Vagina (tissue), 2 donors: ENCODE measurements at places on chromosomes 3 and 15.
A peak's percentile ranks its signal among the peaks of the same experiment; 100 is the strongest.

- no peak overlapping the region for H3K4me3 ChIP-seq
- no peak for DNase-seq
- H3K27me3 ChIP-seq = no peaks in the 10 kb centered on the region
- H3K36me3 ChIP-seq = no peaks in the 10 kb centered on the region
- peaks cover 32% of the 10 kb centered on the region for H3K4me1 ChIP-seq
Observed at GRCh38 chr3:15820911-15821310, 23.1 kb upstream of the ANKRD28 start.

DNA sequence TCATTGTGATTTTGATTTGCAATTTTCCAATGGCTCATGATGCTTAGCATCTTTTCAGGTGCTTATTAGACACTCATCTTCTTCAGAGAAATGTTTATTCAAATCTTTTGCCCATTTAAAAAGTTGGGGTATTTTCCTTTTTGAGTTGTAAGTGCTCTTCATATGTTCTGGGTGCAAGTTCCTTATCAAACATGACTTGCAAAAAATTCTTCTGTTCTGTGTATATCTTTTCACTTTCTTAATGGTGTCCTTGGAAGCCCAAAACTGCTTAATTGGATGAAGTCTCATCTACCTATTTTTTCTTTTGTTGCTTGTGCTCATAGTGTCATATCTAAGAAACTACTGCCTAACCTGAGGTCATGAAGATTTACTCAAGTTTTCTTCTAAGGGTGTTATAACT lies 332.8 kb downstream of the PLCL2 start:
- no peak overlapping the region for H3K27ac ChIP-seq
- H3K4me1 ChIP-seq = no peaks in the 10 kb centered on the region
- no peaks in the 10 kb centered on the region for H3K27me3 ChIP-seq
- DNase-seq = no peak
- H3K36me3 ChIP-seq = no peaks in the 10 kb centered on the region

DNA sequence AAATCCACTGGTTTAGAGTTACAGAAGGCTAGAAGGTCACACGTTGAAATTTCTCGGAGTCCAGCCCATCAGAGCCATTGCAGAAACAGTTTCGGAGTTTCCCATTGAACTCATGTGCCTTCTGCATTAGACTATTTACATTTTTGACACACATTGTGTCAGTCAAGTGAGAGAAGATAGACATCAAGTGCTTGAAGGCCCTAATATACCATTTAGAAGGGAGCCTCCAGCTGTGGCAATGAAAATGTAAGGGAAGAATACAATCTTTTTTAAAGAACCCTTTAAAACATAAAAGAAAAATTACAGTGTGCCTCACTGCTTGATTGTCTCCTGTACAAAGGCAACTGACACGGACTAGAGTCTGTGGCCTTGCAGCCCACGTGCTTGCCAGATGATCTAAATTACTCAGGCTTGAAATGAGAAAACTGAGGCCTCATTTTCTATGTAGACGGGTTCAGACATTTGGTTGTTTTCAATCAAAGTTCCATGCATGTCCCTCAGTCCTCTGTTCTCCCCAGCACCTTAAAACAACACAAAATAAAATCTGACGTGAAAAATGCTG lies 650.5 kb downstream of the ROBO2 start:
- no peak overlapping the region for H3K27ac ChIP-seq
- H3K4me1 ChIP-seq = no peaks in the 10 kb centered on the region
- no peak for DNase-seq
- no peak overlapping the region for H3K4me3 ChIP-seq
- H3K36me3 ChIP-seq = no peaks in the 10 kb centered on the region

DNA sequence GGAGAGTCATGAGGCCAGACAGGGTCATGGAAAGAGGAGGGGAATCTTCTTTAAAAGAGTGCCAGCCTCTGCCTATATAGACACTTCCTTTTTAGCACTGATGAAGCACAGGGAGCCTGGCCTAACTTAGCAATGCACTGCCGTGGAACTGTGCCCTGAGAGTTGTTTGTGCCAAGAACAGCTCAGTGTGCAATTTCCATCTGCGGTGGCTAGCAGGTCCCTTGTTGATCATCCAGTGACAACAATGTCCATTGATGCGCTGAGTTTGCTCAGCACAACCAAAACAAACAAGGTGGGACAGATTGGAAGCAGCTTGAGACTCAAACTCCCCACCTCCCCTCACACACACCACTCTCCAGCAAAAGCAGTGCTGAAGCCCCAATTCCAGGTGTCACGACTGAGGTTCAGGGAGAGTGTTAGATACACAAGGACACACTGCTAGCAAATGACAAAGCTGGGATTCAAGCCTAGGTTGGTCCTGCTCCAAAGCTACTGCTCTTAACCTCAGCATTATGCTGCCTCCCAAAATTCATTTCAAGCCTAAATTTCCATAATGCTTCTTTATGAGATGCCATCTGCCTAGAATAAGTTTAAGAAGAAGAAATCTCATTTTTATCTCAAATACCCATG lies 316.6 kb upstream of the UBE2E2 start:
- no peaks in the 10 kb centered on the region for H3K36me3 ChIP-seq
- H3K4me1 ChIP-seq = no peaks in the 10 kb centered on the region
- no peaks in the 10 kb centered on the region for H3K27me3 ChIP-seq
- H3K27ac ChIP-seq = no peak overlapping the region
- no peak for DNase-seq

DNA sequence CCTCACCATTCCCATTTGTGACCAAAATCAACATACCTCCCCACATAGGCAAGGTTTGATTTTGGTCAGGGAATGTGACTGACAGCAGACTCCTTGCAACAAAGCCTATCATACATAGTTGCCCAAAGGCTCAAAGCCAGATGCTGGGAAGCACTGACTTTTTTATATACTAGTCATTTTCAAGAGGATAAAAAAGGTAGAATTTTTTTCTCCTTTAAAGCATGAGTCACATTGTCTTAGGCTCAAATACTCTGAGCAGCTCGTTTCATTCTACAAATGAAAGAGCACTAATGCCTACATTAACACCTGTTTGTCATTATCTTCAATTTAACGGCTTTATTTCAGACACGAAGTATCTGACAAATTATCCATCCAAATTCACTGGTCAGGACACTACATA lies 36.2 kb downstream of the ICE2 start:
- H3K27ac ChIP-seq = no peak overlapping the region
- H3K4me3 ChIP-seq = no peak overlapping the region
- H3K4me1 ChIP-seq = no peaks in the 10 kb centered on the region
- no peaks in the 10 kb centered on the region for H3K36me3 ChIP-seq
- H3K27me3 ChIP-seq = no peaks in the 10 kb centered on the region

GRCh38 chr3:126731044-126731443 lies 27.0 kb downstream of the CHCHD6 start:
- DNase-seq = no peak
- no peak overlapping the region for H3K4me3 ChIP-seq
- H3K27ac ChIP-seq = no peak overlapping the region

GRCh38 chr3:194064380-194065332 lies 71.3 kb upstream of the HES1 start:
- H3K4me3 ChIP-seq = no peak overlapping the region
- no peak for DNase-seq
- no peaks in the 10 kb centered on the region for H3K27me3 ChIP-seq
- no peaks in the 10 kb centered on the region for H3K4me1 ChIP-seq
- no peaks in the 10 kb centered on the region for H3K36me3 ChIP-seq
- no peak overlapping the region for H3K27ac ChIP-seq

DNA sequence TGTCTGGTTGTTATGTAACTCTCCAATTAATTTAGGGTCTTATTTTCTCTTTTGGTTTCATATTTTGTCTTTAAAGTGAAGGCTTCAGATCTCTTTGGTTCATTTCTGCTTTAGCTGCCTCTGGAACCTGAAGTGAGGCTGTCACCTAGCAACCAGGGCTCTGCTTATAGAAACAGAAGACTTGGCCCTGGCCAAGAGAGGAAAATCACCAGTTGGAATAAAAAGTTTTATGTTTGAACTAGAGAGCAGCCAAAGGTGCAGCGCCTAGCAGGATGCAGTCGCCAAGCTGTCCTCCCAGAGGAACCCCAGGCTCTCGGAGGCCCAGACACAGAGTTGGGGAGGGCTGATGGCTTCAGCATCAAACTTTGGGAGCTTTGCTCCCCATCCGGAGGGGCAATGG lies 41.1 kb downstream of the LYZL4 start:
- no peak overlapping the region for H3K27ac ChIP-seq
- H3K4me3 ChIP-seq = no peak overlapping the region
- no peak for DNase-seq
- no peaks in the 10 kb centered on the region for H3K36me3 ChIP-seq
- no peaks in the 10 kb centered on the region for H3K27me3 ChIP-seq

DNA sequence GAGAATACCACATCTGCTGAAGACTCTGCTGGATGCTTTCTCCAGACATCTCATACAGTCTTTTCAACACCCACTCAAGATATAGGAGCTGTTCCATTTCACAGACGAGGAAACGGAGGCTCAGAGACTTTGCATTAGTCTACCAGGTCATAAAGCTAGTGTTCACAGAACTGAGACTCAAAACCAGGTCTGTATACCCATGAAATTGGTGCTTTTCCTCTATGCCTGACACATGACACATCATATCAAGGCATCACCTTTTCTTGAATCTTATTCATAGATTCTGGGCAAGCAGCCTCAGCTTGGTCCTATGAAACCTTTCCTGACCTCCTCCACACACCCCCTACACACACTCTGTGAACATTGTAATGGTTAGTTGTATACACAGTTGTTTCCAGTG lies 101.2 kb downstream of the LPP start:
- H3K36me3 ChIP-seq = no peaks in the 10 kb centered on the region
- no peak for DNase-seq
- no peaks in the 10 kb centered on the region for H3K27me3 ChIP-seq
- peaks cover 16% of the 10 kb centered on the region for H3K4me1 ChIP-seq
- H3K27ac ChIP-seq = no peak overlapping the region

DNA sequence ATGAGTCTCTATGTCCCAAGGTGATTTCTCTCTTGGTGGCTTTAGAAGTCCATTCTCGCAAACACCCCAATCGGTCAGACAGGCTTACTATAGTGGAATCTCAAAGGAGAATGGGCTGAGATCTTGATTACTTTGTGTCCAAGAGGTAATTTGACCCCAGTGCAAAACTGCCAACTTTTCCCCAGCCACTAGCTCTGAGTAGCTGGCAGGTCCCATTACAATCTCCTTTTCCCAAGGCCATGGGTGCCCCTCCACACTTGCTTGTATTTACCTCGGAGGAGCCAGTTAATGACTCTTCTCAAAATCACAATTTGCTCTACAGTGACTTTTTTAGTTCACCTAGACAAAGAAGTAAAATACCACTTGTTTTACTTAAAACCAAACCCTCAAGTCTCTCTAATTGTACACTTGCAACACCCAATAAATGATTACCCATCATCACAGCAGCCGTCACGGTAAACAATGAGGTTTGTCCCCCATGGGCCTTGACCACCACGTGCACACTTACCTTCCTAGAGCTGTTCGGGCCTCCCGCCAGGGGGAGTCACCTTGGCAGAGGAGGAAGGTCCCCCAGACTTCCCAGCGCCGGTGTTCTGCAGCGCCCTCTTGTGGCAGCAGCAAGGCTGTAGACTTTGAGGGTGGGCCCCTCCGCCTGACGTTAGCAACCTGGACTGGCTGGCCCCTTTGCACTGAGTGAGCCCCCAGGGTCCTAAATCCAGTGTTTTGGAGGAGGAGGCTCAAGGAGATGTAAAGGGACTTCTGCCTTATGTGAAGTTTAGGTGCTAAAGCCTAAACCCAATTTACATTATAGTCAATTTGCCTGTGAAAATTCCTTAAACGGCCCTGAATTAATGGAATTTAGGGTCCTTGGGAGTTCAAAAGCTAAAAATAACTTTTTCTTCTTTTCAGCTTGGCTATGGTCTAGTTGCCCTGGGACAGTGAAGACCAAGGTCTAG lies 18.7 kb upstream of the HDAC11 start:
- no peak overlapping the region for H3K4me3 ChIP-seq
- H3K27ac ChIP-seq = no peak overlapping the region
- H3K27me3 ChIP-seq = no peaks in the 10 kb centered on the region
- no peaks in the 10 kb centered on the region for H3K4me1 ChIP-seq

GRCh38 chr3:132573797-132574211 lies 23.3 kb upstream of the ACKR4 start:
- H3K4me3 ChIP-seq = no peak overlapping the region
- peak overlapping the region; percentile 49 for H3K27ac ChIP-seq
- peaks cover 20% of the 10 kb centered on the region for H3K4me1 ChIP-seq
- no peaks in the 10 kb centered on the region for H3K27me3 ChIP-seq

DNA sequence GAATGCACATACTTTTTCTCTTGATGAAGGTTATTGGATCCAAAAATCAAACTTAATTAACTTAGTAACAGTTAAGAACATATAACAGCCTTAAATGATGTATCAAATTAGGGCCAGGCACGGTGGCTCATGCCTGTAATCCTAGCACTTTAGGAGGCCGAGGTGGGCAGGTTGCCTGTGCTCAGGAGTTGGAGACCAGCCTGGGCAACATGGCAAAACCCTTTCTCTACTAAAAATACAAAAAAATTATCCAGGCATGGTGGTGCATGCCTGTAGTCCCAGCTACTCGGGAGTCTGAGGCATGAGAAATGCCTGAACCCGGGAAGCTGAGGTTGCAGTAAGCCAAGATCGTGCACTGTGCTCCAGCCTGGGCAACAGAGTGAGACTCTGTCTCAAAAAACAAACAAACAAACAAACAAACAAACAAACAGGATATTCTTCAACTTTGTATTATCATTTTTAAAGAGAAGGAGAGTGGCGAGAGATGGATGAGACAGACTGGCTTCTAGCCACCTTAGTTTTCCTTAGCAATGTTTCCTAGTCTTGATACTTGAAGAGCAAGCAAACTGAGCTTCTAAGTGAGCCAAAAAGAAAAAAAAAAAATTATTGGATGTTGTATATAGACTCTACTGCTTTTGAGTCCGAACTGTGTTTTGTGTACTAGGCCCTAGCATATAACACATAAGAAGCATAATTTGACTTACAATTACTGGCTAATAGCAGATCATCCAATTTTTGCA lies 13.8 kb downstream of the SPRED1 start:
- no peaks in the 10 kb centered on the region for H3K36me3 ChIP-seq
- no peak overlapping the region for H3K4me3 ChIP-seq
- H3K27ac ChIP-seq = no peak overlapping the region
- H3K27me3 ChIP-seq = no peaks in the 10 kb centered on the region
- peaks cover 41% of the 10 kb centered on the region for H3K4me1 ChIP-seq
